Ovary (tissue), 10 donors: ENCODE measurements at places on chromosomes 3 and 15. TPM values are rescaled to one million over a fixed set of nuclear protein-coding genes. Genes with fewer than 3 reads are reported as not detected.
A peak's percentile ranks its signal among the peaks of the same experiment; 100 is the strongest.

The SLC6A20 gene
- 0.06 TPM for polyA plus RNA-seq

The CASR gene
- 1.5 TPM for polyA plus RNA-seq

The ABI3BP gene
- polyA plus RNA-seq = 229 TPM

The GAP43 gene
- 0.21 TPM for polyA plus RNA-seq

The SYNPR gene
- not detected for polyA plus RNA-seq

The LRRC3B gene
- 1.1 TPM for polyA plus RNA-seq

The ASB14 gene
- polyA plus RNA-seq = not detected

The CHRNA3 gene
- polyA plus RNA-seq = 0.22 TPM

The GPR27 gene
- polyA plus RNA-seq = 9.2 TPM

The SAMMSON gene
- polyA plus RNA-seq = 0.38 TPM

The GP5 gene
- 0.25 TPM for polyA plus RNA-seq

GRCh38 chr3:179852142-179852905 is 184.4 kb downstream of the PEX5L start:
- no peak for DNase-seq

- DNase-seq = no peak
Measured at GRCh38 chr15:78737187-78737820, 74.0 kb downstream of the ADAMTS7 start.

- peak; percentile 95 for DNase-seq
Measured at GRCh38 chr3:114624571-114625181, 330.8 kb downstream of the TIGIT start.

- DNase-seq = no peak
Measured at GRCh38 chr15:74314795-74315438, 52.5 kb downstream of the CYP11A1 start.

DNA sequence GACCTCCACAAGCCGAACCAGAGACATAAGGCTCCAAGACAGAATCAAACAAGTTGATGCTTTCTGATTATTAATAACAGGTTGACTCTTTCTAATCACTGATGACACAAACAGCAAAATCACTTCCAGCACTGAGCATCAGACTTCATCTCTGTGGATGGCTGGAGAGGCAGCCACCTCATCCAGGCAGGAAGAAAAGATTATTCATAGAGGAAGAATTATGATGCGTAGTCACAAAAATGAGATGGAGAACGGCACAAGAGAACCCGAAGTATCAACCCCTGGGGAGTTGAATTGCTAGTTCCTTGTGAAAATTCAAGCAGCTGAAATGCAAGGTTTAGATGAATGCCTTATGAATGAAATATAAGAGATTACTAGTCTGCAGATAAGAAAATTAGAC is 49.9 kb upstream of the LMCD1 start:
- DNase-seq = no peak

GRCh38 chr3:46542801-46543201 is 23.3 kb downstream of the LRRC2 start:
- DNase-seq = no peak

GRCh38 chr15:91488452-91488851 is 365.1 kb upstream of the SLCO3A1 start:
- no peak for DNase-seq

- no peak for DNase-seq
Measured at GRCh38 chr3:120497818-120498217, 47.0 kb upstream of the FSTL1 start.

- no peak for DNase-seq
Measured at GRCh38 chr3:53534676-53535400, 40.4 kb downstream of the CACNA1D start.

DNA sequence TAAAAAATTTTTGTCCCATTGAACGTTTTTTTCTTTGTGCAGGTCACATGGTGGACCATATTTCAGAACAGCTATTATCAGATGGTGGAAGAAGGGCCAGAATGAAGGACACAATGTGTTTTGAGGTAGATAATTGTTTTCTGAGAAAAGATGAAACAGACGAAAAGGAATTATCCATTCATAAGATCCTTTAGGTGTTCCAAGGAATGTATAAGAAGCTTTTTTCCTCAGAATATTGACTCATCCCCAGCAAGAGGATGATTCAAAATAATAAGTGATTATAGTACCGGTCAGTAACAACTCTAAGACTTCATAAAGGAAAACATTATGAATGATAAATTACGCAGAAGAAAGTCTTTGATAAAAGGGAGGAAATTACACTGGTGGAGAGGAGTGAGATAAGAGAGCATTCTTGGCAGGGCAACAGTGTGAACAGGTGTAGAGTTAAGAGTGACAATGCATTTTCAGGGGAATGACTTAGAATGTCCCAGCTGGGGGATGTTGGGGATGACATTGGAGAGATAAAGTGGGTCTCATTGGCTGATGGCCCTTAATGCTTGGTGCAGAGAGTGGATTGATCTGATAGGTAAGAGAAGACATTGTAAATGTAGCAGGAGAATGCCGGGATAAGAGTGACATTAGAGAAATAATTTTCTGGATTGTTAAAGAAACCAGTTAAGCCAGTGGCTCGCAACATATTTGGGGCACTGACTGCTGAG is 27.0 kb upstream of the AQP9 start:
- no peak for DNase-seq

DNA sequence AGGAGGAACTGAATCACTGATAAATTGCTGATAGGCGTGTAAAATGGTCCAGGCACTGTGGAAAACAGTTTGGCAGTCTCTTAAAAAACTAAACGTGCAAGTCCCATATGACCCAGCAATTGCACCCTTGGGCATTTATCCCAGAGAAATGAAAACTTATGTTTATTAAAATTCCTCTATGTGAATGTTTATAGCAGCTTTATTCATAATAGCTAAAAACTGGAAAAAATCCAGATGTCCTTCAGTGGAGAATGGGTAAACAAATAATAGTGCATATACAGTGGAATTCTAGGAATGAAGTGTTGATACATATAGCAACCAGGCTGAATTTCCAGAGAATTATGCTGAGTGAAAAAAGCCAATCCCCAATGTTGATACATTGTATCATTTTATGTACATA is 482.2 kb upstream of the PDZRN3 start:
- no peak for DNase-seq
